ENCODE measurements at places on chromosomes 6 and 20.

GRCh38 chr20:36881888-36882287 lies 6.0 kb downstream of the TLDC2 start:
- DNase-seq, result no peak

DNA sequence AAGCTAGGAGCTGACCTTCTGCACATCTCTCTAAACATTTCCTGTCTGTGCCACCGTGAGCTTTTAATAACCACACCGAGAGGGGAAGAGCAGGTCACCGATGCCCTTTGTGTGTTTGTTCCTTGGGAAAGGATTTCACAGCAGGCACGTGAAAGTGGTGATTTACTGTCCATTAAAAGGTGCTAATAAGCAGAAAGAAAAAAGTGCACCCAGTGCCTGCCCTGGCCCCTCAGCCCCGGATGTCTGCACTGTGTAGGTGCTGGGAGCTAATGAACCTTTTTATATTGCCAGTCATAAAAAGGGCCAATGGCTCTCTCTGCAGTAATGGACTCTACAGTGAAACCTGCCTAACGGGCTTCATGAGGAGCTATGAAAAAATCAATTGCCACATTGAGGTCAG lies 312.6 kb downstream of the C6orf118 start:
- no peak for DNase-seq

DNA sequence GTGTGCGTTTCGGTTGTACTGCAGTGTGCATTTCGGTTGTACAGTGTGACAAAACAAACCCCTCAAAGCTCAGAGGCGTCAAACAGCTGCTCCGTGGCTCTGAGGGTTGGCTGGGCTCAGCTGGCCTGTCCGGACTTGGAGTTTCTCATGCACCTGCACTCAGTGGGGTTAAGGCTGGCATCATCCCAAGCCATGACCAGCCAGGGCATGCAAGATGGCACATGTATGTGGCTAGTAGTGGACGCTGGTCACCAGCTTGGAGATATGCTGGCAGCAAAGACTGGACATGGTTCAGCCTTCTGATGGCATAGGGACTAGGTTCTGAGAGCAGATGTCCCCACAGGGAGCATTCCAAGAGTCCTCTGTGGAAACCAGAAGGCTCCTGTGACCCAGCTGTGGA lies 187.2 kb downstream of the CDH4 start:
- DNase-seq, result no peak

GRCh38 chr6:122276637-122277036 lies 122.8 kb upstream of the HSF2 start:
- DNase-seq, result no peak

DNA sequence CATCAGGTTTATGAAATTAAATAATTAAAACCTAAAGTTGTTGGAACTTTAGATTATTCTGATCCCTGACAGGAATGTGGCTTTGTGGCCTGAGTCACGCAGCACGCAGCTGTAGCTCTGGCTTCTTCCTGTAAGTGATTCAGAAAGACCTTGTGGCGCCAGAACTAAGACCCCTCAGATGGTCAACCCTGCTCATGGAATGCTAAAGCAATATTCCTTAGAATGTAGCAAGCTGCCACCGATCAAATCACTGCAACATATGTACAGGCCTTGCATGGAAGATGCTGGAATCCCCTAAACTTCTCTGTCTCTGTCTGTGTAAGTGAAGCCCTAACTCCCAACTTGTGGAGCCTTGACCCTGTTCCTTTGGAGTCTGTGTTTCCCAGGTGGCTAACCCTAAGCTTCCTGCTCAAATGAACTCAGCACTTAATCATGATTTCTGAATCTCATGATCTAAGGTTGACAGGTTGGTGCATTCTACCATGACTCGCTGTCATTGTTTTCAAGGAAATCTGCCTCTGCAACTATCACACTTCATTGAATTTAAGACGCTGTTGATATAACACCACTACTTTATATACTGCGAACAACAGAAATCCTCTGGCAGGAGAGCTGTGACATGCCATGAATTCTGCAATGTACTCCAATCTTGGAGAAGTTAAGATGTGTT lies 111.2 kb upstream of the CST7 start:
- no peak for DNase-seq

- no peak for DNase-seq
Measured at GRCh38 chr6:170461556-170462365, 91.3 kb downstream of the PSMB1 start.

- no peak for DNase-seq
Measured at GRCh38 chr6:26576407-26576843, 20.3 kb upstream of the ABT1 start.

DNA sequence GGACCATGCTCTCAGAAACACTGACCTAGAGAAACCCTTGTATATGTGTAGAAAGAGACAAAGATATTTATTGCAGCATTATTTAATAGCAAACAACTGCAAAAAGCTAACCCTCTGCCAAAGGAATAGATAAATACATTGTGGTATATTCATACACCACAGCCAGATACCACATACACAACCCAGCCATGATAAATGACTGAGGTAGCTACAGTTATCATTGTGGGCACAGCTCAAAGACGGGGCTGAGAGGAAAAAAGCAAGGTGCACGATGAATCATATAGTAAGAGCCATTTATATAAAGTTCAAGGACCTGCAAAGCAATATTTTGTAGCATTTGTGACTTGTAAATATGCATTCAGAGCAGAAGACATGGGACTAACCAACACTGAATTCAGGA lies 30.8 kb downstream of the RSPO4 start:
- DNase-seq, result no peak

DNA sequence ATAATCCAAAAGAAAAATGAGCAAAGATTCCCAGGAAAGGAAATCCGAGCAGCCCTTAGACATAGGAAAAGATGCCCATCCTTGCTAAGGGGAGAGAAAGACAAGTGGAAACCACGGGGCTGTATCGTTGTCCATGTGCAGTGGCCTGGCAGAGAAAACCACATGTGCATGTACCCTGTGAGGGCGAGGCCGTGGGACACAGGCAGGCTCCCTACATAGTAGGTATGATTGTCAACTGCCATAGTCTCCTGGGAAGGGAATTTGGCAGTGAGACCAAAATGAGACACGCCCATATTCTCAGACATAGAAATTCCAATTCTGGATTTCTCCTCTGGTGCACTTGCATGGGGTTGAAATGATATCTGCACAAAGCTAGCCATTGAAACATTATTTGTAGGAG lies 169.7 kb upstream of the SALL4 start:
- DNase-seq, result no peak

- DNase-seq, result no peak
Measured at GRCh38 chr6:143700684-143701348, 23.1 kb downstream of the PHACTR2 start.

GRCh38 chr6:79954849-79955248 lies 7.5 kb upstream of the ELOVL4 start:
- DNase-seq, result no peak

- DNase-seq, result no peak
Measured at GRCh38 chr6:111482188-111482958, 645 bp downstream of the REV3L start.

GRCh38 chr20:46154305-46154704 lies 36.2 kb downstream of the CD40 start:
- DNase-seq, result no peak

DNA sequence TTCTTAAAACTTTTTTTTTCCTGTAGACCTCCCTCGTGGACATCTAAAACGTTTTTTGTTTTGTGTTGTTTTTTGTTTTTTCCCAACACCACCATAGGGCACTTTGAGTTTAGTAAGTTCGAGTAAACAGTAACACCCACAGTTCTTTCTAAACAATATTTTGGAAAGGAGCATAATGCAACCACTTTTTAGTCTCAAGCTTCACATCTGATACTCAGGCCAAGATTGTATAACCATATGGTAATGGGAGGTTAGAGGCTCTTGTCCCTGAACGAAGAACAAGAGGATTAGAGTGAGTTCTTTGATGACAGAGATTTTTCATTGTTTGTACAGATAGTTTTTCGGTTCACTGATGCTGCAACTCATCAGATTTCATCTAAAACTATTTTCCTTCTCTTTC lies 144.6 kb downstream of the MTHFD1L start:
- DNase-seq, result no peak

GRCh38 chr6:90989763-90990162 lies 402.9 kb upstream of the MAP3K7 start:
- no peak for DNase-seq

DNA sequence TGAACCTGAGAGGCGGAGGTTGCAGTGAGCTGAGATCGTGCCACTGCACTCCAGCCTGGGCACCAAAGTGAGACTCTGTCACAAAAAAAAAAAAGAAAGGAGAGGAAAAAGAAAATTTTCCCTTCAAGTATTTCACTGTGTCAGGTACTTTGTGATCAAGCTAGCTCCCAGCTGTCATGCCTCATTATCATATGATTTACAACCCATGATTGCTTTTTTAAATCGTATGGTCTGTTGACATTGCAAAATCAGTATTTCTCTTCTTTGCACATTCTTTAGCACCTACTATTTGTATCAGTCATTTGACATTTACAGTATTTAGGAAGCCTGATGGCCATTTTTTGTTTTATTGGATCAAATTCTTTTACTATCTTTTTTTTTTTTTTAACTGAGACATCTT lies 22.4 kb downstream of the SASH1 start:
- DNase-seq, result no peak

- DNase-seq, result no peak
Measured at GRCh38 chr6:82988930-82989351, 76.7 kb downstream of the UBE3D start.

- no peak for DNase-seq
Measured at GRCh38 chr20:52191916-52192718, 538 bp upstream of the ZFP64 start.

DNA sequence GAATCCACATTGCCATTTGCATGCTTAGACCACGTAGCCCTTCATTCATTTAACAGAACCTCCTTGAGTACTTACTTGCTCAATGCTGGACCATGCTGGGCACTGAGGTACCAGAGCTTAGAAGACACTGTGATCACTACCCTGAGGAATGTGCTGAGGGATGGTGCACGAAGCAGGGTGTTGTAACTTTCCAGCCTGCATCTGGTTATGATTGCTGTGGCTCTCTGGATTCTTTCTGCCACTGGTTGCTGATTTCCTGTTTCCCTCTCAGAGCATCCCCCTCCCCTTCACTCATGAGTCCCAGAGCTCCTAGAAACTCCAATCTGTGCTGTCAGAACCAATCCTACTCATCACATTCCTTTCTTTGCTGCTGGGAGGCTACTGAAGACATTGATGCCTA lies 537.4 kb downstream of the PTPRT start:
- DNase-seq, result no peak

DNA sequence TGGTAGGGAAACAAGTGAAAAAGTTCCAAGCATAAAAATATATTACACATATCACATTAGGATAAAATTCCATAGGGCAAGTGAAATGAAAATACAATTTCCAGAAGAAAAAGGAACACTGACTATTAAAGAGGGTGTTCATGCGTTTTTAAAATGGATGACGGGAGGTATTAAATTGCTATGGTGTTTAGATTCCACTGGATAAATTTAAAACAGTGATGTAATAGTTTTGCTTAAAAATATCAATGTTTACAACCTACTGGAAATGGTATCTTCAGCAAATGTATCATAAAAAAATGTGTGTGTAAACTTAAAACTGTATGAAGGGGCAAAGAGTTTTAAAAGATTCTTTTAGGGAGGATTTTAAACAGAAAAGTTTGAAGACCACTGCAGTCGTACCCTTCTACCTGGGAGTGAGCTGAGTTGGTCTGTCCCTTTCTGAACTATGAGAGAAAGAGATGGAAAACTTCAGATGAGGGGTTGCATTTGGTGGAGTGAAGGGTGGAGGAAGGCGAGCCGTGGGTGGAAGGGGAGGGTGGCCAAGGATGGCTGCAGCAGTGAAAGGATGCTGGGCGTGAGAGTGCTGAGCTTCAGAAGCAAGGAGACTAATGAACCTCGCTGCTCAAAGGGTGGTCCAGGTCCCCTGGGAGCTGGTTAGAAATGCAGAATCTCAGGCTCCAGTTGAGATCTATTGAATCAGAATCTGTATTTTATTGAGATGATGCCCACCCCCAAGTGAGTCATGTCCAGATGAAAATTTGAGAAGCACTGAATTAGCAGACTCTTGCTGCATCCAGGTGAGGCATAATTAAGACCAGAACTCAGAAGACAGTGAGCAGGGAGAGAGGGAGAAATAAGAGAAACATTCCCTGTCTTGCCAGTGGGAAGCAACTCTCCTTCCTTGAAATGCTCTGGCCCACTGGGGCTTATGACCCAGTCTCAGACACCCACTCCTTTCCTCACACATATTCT lies 54.5 kb upstream of the MRPS10 start:
- no peak for DNase-seq

DNA sequence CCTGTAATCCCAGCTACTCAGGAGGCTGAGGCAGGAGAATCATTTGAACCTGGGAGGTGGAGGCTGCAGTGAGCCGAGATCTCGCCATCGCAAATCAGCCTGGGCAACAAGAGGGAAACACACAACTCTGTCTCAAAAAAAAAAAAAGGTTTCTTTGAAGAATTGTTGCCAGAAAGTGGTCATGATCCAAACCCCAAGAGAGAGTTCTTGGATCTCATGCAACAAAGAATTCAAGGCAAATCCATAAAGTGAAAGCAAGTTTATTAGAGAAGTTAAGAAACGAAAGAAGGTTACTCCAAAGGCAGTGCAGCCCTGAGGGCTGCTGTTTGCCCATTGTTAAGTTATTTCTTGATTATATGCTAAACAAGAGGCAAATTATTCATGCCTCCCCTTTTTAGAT lies 14.5 kb upstream of the KIFC1 start:
- DNase-seq, result no peak

- no peak for DNase-seq
Measured at GRCh38 chr6:42428326-42429041, 23.2 kb downstream of the TRERF1 start.
